Activated CD8-positive, alpha-beta memory T cell treated with anti-CD3 and anti-CD28 coated beads for 4 hours (primary cell): ENCODE measurements at places on chromosomes 16 and 17.
A peak's percentile ranks its signal among the peaks of the same experiment; 100 is the strongest.

DNA sequence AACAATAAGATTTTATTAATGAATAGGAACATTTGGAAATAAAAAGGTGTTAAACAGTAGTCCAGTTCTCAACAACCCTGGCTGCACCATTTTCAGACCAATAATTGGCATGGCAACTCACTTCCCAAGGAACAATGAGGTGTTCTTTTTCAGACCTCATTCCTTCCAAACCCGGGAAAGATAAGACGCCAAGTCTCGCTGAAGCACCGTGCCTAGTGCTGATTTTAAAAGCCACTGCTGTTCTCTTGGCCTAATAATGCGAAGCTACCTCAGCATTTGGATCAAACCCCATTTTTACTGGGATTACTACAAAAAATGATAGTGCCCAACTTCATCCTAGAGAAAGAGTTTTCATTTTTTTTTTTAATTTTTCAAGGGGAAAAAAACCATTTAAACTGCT, 75.2 kb upstream of the NOL11 start:
- no peak for DNase-seq

DNA sequence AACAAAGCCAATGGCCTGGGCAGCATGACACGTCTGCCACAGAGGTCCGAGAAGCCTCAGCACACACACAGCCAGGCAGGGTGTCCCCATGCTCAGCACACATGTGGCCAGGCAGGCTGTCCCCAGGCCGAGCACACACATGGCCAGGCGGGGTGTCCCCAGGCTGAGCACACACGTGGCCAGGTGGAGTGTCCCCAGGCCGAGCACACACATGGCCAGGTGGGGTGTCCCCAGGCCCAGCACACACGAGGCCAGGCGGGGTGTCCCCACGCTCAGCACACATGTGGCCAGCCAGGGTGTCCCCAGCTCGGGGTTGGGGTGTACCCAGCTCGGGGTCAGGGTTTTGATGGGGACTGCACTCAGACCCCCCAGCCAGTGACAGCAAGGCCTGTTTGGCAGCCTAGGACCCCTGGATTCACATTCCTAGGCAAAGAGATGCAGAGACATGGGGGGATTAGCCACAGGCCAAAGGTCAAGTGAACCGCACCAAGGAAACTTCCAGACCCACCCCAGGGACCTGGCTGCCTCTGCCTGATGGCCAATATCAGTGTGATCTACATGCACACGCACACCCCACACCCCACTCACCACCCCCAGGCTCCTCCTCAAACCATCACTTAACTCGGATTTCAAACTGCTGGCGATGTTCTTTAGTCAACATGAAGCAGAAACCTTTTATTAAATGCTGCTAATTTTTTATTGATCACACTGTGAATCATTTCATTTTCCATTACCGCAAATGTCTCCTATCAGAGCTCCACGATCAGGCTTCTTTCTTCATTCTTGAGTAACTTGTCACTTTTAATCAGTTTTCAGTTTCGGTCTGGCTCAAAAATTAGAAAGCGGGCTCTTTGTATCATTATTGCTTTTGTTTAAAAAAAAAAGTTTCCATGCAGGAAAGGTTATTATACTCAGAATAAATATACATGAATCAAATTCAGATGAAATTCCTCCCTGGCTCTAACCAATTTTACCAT, 111.4 kb downstream of the ZNF423 start:
- no peak for DNase-seq

GRCh38 chr16:73064212-73064993, 16.5 kb upstream of the ZFHX3 start:
- no peak for DNase-seq

GRCh38 chr17:1329745-1330343, 50.4 kb downstream of the TRARG1 start:
- no peak for DNase-seq

GRCh38 chr17:78168903-78169793, 767 bp downstream of the SYNGR2 start:
- DNase-seq = peak; percentile 27

DNA sequence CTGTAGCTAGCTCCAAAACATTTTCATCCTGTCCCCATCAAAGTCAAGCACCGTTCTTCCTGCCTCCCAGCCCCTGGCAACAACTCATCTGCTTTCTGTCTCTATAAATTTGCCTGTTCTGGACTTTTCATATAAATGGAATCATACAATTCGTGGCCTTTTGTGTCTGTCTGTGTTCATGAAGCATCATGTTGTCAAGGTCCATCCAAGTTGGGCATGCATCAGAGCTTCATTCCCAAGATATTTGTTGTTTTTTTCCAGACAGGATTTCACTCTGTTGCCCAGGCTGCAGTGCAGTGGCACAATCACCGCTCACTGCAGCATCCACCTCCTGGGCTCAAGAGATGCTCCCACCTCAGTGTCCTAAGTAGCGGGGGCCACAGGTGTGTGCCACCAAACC, 5.9 kb downstream of the SLC5A10 start:
- DNase-seq = no peak

DNA sequence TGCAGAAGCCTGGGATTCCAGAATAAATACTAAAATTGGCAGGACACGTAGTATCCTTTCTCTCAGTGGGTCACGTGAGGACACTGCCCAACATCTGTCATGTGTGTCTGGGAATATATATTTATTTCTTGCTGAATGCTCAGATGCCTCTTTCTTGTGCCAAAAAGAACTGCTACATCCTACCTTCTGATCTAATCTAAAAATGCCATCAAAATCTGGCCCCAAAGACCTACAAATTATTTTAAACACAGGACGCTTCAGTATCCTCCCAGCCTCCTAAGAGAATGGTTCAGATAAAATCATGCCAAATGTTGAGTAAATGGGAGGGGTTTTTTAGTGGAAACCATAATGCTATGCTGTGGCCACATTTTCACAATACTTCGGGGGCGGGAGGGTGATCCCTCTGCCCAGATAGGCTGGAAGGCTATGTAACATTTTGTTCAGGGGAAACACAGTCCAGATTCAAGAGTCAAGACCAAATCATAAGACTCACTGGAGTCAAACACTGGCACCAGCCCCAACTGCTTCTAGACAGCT, 22.9 kb upstream of the CORO6 start:
- DNase-seq = no peak

DNA sequence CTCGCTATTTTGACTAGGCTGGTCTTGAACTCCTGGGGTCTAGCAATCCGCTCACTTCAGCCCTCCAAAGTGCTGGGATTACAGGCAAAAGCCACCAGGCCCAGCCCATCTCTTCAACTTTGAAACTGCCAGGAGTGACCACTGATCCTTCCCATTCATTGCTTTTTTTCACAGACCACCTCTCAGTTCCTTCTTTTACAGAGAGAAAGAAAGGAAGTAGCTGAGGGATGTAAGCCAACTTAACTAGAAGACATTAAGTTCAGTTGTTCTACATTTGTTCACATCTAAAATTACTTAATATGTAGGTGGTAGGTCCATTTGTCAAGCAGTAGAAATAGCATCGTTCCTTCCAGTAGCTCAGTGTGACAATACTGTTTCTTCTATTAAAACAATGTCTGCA, 219.8 kb downstream of the STX8 start:
- no peak for DNase-seq

DNA sequence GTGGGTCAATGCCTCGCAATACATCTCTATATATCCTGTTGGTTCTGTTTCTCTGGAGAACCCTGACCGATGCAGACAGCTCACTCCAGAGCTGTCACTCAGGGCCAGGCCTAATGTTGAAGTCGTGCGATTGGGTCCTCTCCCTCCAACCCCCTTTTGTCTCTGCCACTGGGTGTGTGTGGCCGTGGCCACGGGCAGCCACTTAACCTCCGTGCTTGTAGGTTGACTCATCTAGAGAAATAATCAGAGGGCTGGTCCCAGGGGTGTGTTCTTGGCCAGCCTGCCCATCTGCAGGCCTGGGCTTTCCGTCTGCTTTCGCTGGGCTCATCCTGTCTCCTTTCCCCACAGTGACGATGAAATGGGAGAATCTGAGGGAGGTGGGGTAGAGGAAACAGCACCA, 7.4 kb downstream of the ADAD2 start:
- no peak for DNase-seq

DNA sequence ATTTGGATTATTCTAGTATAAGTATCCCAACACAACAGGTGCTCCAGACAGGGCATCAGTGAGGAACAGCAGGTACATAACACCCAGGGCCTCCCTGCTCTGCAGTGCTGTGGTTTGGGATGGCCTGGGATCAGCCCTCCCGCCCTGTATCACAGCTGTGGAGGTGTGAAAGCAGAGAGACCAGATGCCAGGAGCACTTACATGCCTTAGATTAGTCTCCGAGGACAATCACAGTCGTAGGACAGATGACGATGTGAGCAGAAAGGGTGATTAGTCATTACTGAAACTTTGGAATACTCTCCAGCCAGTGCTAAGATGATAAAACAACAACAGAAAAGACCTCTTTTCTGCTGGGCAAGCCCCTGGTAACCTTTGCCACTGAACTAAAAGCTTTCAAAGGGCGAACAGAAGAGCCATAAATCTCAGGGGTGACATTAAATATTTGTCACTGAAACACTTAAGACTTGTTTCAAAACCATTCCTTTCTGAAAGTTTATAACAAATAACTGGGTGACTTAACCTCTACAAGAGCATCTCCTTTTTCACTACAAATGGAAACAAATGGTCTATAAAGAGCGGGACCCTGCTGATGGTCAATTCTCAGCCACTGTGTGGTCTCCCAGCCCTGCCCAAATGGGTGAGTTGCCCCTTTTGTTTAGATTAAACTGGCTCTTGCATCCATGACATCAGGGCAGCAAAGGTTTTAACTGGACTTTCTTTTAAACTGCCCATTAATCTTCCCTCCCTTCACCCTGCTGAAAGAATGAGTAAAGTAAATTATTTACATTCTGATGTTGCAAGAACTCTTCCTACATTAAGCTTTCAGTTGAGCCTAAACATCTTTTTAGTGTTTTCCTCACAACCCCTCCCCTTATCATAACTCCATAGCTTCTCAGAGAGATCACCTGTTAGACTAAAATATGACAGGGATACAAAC, 183.1 kb upstream of the COX10 start:
- DNase-seq = no peak
